ENCODE measurements at places on chromosomes 3 and 15. TPM values are rescaled to one million over a fixed set of nuclear protein-coding genes. Genes with fewer than 3 reads are reported as not detected.

- no peak for DNase-seq
Measured at GRCh38 chr3:156750874-156751245, 75.3 kb upstream of the LEKR1 start.

Gene ROBO2
- 5.4 TPM for total RNA-seq

Gene SERINC4
- not detected for total RNA-seq

- no peak for DNase-seq
Measured at GRCh38 chr3:129016720-129017483, 15.8 kb downstream of the EFCC1 start.

Gene AMT
- 13.3 TPM for total RNA-seq

- no peak for DNase-seq
Measured at GRCh38 chr3:10344944-10345575, 24.1 kb upstream of the SEC13 start.

DNA sequence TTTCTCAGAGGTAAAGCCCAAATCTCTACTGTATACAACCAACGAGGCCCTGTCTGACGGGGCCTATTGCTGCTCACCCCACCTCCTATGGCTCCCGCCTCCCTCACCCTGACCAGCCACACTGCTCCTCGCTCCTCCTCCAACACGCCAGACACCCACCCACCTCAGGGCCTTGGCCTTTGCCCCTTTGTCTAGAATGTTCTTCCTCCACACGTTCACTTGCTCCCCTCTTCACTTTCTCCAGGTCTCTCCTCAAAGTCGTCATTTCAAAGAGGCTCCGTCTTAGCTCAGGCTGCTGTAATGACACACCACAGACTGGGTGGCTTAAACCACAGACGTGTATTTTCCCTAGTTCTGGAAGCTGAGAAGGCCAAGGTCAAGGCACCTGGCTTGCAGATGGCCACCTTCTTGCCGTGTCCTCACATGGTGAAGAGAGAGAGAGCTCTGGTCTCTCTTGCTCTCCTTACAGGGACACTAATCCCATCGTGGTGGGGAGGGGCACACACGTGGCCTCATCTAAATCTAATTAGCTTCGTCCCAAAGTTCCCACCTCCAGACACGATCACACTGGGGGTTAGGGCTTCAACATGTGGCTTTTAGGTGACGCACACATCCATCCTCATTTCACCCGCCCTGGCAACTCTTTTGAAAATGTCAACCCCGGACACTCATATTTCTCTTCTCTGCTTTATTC is 98.2 kb downstream of the TLE3 start:
- DNase-seq, result no peak

DNA sequence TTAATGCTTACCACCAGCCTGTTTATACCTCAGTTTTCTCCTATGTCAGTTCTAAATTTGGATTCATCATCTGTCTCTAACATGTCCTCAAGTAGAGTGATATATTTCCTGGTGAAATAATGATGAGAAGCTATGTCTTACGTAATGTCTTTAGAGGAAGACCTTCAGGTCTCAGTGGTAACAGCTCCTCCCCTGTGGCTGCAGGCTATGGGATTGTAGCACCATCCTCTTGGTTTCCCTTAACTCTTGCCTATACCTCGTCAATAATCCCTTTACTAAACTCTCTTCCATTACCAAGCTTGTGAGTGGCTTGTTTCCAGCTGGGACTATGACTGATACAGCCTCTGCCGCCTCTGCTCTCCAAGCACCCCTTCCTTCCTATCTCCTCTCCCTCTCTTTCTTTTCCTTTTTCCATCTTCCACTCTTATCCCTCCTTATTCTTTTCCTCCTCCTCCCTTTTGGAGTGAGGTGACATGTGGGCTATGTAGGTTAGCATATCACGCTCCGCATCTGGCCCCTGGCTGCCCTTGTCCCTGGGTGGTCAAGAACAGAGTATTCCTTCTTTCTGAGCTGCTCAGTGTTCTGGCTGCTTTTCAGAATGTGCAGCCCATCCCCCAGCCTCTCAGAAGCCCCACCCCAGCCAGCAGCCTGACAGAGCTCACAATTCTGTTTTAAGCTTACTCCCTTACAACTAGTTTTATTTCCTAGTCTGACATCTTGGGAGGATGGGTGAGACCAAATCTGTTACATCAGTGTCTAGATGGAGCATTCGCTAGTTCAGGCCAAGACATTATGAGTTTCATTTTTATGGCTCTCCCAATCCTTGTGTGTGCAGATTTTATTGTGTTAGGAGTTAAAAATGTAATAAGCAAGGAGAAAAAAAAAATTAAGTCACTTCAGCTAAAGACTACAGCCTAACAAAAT is 75.0 kb upstream of the RNU6-1 start:
- no peak for DNase-seq

DNA sequence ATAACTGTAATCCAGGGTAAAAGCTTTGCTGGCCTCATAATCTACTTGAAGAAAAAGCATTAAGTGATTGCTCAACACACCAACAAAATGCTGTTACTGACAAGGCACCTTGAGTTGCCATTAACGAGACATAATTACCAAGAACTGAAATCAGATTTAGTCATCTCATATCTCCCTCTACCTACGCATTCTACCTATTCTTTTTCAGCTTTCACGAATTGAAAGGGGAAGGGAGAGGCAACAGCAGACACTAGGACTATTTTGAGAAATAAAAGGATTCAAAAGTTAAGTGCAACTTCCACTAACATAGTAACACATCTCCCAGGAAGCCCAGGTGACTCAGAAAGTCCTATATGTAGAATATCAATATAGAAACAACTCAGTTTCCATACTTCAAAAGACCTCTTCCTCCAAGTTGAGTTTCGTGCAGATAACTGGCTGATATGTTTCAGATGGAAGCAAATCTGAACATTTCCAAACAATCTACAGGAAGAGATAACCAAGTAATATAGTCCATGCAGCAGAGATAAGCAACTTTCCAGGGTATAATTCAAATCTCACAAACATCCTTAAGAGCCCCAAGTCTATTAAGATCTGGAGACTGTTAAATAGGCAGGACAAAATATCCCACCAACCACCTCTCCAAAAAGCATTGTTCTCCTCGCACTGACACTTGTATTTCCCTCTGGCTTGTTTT is 1.9 kb downstream of the OSBPL10 start:
- DNase-seq, result no peak

DNA sequence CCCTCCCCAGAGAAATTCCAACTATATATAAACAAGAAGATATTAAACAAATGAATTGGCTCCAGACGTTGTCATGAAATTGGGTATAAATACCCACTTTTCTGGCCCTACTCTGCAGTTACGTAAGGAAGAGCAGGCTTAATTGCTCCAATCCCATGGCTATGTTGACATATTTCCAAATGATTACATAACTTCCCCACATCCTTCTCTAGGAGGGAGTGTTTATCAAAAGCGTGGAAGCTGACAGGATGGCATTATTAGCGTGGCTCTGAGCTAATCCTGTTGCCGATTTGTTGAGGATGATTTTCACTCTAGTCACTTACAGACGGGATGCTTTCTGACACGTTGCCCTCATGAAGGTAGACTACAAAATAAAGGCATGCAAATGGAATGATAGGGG is 347.5 kb upstream of the TMCO5A start:
- no peak for DNase-seq

Gene SUCNR1
- total RNA-seq, result 1.3 TPM

Gene GPR87
- not detected for total RNA-seq

GRCh38 chr3:163552659-163552966 is 1525.7 kb downstream of the SI start:
- DNase-seq, result no peak

Gene ADAMTSL3
- 1.9 TPM for total RNA-seq

Gene STAB1
- 27.0 TPM for total RNA-seq

DNA sequence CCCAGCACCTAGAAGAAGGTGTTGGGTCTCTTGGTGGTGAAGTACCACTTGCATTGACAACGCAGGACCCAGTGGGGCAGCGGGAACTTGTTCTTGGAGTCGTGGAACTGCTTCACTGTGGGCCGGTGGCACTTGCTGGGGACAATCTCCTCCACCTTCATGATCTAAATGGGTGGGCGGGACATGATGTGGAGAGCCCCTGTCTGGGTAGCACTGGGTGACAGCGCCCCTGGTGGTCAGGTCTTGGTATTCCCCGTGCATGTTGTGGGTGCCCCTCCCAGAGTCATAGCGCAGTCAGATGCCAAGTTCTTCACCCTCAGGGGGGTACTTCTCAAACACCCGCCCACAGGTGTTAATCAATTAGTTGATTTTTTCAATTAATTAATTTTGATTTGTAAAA is 60.2 kb downstream of the AGBL1 start:
- DNase-seq, result no peak

Gene TXNRD3
- total RNA-seq, result 2.5 TPM

GRCh38 chr3:44902628-44903027 is 28.2 kb downstream of the TGM4 start:
- DNase-seq, result no peak

- DNase-seq, result peak; percentile 26
Measured at GRCh38 chr3:48970586-48970985, 19.5 kb upstream of the P4HTM start.

- DNase-seq, result no peak
Measured at GRCh38 chr3:15753056-15753710, 44.6 kb downstream of the ANKRD28 start.

GRCh38 chr3:45119824-45120358 is 26.3 kb downstream of the CDCP1 start:
- DNase-seq, result no peak

DNA sequence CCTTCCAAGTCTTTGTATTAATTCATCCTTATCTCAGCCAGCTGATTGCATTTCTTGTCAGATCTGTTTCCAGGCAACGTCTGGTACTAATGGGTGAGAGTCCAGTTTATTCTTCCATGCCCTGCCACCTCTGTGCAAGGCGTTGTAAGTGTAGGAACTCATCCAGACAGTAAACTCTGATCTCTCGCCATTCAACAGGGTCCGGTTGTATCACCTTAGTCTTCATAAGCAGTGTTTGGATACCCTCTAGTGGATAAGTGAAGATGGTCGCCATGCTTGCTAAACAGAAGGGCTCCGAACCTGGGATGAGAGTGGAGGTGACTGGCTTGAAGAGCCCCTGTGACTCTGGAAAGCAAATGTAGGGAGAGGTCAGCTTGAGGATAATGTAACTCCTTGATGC is 51.6 kb upstream of the CMTM7 start:
- DNase-seq, result peak; percentile 54

Gene CASR
- not detected for total RNA-seq

DNA sequence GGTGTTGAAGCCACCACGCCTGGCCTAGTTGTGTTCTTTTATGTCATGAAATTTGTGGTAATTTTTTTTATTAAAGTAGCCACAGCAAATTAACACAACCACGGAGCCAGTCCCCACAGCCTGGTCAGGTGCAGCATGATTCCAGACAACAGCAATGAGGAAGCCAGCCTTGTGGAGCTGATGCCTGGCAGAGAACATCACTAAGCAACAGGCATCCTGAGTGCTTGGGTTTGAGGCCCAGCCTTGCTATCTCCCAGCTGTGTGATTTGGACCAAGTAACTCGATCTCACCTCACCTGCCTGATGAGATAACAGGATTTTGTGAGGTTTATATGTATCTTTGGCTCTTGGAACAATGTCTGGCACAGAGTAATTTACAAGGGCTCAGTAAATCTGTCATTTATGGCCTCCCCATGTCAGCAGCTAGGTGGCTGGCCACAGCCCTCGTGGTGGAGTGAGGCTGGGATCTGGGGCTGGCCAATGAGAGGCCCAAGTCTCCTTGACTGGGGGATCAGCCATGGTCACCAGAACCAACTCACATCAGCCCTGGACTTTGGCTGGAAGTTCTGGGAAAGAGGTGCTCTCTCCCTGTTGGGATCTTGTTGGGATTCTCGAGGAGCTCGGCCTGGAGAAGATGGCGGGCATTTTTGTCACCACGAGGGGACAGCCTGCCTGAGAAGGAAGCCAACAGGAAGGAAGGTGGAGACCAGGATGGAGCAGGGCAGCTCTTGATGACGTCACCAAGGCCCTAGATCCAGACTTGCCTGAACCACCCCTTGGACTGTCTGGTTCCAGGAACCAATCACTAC is 22.8 kb upstream of the FLNB start:
- no peak for DNase-seq

DNA sequence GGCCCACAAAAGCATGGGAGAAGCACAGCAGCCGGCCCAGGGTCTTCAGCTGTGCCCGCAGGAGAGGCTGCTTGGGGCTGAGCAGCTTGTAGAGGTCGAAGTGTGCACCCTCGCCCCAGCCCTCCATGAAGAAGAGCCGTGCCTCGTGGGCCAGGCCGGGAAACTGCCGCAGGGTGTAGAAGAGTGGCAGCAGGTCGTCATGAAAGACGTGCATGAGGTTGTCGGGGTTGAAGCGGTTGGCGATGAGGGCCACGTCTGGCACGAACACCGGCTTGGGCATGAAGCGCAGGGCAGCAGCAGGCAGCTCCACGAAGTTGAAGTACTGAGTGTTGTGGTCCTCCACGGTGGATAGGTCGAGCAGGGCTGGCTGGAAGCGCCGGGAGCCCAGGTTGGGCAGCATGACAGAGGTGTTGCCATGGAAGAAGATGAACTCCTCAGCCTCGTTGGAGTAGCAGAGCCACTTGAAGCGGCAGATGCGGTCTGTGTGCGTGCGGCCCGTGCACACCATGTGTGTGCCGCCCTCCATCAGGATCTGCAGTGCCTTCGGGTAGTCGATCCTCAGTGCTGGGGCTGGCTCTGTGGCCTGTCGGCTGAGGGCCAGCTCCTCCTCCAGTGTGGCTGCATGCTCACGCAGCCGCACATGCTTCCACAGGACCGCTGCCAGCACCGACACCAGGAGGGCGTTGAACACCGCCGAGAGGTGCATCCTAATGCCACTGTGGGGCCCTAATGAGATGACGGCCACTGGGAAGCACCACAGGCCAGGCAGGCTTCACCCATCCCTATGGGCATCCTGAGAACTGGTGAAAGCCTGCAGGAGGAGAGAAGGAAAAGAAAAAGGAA is 24.9 kb downstream of the POMGNT2 start:
- DNase-seq, result no peak

Gene ARL14
- total RNA-seq, result 20.2 TPM

GRCh38 chr3:160981217-160981938 is 123.8 kb downstream of the B3GALNT1 start:
- peak; percentile 16 for DNase-seq

GRCh38 chr15:78873793-78874765 is 1.4 kb downstream of the MORF4L1 start:
- no peak for DNase-seq

GRCh38 chr3:177491296-177492032 is 294.2 kb upstream of the TBL1XR1 start:
- no peak for DNase-seq

DNA sequence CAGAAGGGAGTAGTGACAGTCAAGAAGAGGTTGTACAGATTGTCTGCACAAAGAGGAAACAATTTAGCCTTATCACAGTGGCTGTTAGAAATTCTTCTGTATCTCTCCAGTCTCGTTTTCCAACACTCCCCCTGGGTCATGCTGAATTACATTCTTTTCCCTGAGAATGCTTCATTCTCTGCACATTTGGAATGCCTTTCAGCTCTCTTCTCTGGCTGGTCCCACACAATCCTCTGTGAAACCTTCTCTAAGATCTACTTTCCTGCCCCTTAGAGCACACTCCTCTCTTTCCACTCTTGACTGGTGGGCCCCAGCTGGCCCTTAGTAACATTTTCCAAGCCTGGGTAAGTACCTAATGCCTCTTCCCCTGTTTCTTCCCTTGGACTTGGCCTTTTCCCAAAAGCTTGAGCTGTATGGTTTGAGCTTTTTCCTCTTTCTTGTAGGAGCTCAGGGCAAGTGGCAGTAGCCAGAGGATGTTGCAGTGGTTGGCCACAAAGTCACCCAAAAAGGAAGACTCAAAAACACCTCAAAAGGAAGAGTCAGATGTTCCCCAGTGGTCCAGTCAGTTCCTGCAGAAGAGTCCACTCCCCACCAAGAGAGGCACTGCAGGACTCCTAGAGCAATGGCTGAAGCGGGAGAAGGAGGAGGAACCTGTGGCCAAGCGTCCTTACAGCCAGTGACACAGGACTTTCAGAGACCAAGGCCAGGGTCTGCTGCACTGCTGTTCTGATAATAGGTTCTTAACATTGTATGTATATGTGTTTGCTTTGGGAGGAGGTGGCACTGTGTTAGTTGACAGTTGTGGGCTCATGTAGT is 25.7 kb downstream of the HMCES start:
- no peak for DNase-seq
